ENCODE measurements at places on chromosomes 2 and 18. TPM values are rescaled to one million over a fixed set of nuclear protein-coding genes. Genes with fewer than 3 reads are reported as not detected.

DNA sequence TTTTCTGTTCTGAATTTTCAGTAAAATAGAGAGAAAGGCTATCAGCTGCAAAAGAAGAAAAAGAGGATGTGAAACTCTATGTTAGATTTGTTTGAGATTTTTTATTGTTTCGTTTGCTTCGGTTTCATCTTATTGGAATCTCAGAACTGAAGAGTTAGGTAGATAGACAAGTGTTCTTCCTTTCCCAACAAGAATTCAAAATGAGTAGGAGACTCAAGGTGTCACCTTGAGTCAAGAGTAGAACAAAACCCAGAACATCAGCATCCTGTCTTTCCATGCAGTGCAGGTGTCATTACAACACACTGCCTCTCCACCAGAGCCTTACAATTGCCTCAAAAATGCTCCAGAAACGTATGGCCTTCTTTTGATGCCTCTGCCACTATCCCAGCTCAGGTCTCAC lies 21.1 kb downstream of the NBAS start:
- DNase-seq: no peak

DNA sequence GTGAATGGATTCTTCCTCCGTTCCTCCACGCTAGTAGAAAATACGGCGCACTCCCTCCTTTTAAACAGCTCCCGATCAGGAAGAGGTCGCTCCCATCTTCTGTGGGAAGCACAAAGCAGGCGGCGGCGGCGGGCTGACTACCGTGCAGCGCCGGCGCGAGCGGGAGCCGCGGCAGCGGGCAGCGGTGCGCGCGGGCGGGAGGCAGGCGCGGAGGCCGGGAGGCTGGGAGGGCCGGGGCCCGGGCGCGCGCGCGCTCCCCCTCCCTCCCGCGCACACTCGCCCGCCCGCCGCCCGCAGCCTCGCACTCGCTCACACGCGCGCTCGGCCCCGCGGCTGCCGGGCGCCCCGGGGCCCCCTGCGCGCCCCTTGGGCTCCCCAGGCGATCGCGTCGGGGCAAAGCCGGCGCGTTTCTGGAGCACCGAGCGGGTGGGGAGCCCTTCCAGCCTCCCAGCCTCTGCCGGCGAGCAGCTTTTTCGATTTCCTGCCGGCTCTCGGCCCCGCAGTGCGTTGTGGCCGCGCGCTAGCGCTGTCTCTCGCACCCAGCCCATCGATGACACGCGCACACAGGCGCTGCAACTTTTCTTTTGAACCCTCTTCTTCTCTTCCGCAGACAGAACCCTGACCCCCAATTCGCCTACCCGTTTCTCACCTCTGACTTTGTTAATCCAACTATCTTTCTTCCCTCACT lies at the start of gene SLC8A1:
Gene SLC8A1, minus strand, starts transcription at position 173 of the 688 bp plus-strand sequence.
- no peak for DNase-seq

The RGPD4 gene
- total RNA-seq: 0.08 TPM

The LIMS4 gene
- total RNA-seq: 1.6 TPM

The MERTK gene
- 33.5 TPM for total RNA-seq

GRCh38 chr2:26769089-26769761 lies 5.1 kb downstream of the SLC35F6 start:
- DNase-seq: peak; percentile 83
